Activated CD4-positive, alpha-beta T cell treated with anti-CD3 and anti-CD28 coated beads, Interleukin-2, amount 50 U/mL, for 4 hours (primary cell): ENCODE measurements at places on chromosomes 2 and 18.

GRCh38 chr2:41038408-41038807, 586.5 kb upstream of the SLC8A1 start:
- no peak for DNase-seq

GRCh38 chr2:9739531-9739964, 103.7 kb upstream of the TAF1B start:
- peak; percentile 25 for DNase-seq

- no peak for DNase-seq
These were observed 43.1 kb upstream of the NABP1 start for GRCh38 chr2:191634791-191635190.

DNA sequence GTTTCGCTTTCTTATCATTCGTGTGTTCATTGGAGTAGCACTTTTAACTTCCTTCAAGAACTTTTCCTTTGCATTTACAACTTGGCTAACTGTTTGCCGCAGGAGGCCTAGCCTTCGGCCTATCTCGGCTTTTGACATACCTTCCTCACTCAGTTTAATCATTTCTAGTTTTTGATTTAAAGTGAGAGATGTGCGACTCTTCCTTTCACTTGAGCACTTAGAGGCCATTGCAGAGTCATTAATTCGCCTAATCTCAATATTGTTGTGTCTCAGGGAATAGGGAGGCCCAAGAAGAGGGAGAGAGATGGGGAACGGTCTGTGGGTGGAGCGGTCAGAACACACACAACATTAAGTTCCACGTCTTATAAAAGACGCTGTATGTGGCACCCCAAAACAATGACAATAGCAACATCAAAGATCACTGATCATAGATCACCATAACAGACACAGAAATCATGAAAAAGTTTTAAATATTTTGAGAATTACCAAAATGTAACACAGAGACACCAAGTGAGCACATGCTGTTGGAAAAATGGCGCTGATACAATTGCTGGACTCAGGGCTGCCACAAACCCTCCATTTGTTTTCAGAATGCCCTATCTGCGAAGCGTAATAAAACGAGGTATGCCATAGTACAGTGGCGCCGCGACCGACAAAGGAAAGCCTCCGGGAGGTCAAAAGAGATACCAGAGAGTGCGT, 553 bp downstream of the TIGD1 start:
- DNase-seq, result no peak

GRCh38 chr2:80706541-80706940, 402.0 kb upstream of the LRRTM1 start:
- no peak for DNase-seq

DNA sequence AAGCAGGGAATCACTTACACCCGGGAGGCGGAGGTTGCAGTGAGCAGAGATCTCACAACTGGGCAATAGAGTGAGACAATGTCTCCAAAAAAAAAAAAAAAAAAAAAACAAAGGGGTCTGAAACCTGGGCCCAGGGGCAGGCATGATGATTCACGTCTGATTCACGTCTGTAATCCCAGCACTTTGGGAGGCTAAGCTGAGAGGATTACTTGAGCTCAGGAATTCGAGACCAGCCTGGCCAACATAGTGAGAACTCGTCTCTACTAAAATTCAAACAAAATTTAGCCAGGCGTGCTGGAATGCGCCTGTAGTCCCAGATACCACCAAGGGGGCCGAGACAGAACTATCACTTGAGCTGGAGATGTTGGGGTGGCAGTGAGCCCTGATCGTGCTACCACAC, 30.3 kb downstream of the TEX44 start:
- DNase-seq, result no peak

GRCh38 chr18:2723207-2723606, 67.7 kb downstream of the SMCHD1 start:
- DNase-seq, result no peak
